ENCODE measurements at places on chromosomes 12 and 14. TPM values are rescaled to one million over a fixed set of nuclear protein-coding genes. Genes with fewer than 3 reads are reported as not detected.

NINJ2 gene
- not detected for total RNA-seq

DNA sequence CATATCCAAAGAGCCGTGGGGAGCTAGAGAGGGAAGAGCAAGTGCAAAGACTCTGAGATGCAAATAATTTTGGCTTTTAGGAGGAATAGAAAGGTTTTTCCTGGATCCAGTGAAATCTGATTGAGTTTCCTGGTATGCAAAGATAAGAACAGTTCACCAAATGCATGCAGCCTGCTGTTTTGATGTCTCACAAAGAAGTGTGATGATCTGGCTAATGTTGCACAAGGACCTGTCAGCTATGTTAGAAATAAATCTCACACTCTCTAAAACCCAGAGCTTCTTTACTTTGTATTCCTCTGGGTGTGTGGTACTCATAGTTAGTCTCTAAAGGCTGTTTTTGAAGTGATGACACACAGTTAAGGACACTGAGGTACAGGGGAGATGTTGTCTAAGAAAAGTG, 321.4 kb downstream of the AACS start:
- no peak for DNase-seq

DNA sequence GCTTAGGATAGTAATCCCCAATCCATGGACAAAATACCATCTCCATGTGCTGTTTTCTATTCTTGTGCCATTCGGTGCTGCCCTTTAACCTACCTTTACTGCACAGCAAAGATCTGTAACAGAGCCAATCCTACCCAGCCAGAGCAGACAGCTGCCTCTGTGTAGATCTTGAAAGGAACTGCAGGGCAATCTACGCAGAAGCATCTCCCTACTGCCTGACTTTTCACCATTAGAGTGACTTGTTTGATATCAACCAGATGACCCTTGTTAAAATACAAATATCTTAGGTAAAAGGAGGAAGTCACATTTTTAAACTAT, 33.9 kb upstream of the PPM1A start:
- no peak for DNase-seq

- no peak for DNase-seq
These were observed 25.3 kb downstream of the MUCL1 start for GRCh38 chr12:54879579-54879978.

DNA sequence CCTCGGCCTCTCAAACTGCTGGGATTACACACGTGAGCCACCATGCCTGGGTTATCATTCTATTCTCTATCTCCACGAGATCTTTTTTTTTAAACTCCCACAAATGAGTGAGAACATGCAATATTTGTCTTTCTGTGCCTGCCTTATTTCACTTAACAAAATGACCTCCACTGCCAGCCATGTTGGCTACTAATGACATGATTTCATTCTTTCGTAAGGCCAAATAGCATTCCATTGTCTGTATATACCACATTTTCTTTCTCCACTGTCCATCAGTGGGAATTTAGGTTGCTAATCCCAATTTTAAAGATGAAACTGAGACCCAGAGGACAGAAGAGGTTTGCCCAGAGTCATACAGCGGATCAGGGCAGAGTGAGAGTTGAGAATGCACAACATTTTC, 10.9 kb upstream of the TRPV4 start:
- no peak for DNase-seq
